NCI-H1436 treated with DMSO at 0.1 percent for 48 hours (cell line): ENCODE measurements at places on chromosomes 4 and X.

- no peak for DNase-seq
These were observed 234.1 kb downstream of the STIM2 start for GRCh38 chr4:27094783-27095182.

DNA sequence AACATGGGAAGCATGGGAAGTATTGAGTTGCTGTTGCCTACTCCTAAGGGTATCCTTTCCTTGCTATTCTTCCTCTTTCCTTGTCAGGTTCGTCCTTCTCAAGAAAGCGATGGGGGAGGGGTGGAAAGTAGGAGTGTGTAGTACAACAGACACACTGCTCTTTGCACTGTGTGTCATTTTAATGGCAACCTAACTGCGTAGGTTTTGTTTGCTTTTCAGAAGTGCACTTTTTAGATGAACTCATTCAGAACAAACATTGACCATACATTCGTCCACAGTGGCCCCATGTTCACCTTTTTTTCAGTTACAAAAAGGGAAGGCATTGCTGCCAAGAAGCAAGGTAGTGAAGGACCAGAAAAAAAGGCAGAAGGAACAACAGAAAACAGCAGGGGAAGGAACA, 10.2 kb upstream of the YIPF6 start:
- no peak for DNase-seq

DNA sequence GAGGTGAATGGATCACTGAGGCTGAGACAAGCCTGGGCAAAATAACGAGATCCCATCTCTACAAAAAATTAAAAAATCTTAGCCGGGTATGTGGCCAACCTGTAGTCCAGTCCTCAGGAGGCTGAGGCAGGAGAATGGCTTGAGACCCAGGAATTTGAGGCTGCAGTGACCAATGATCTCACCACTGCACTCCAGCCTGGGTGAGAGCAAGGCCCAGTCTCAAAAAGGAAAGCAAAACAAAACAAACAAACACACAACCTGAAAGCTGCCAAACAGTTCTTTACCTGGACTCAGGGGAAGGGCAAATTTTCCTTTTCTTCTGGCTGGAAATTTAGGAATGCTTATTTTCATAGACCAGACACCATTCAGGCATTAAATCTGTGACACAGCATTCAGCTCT, 163.1 kb upstream of the FAT1 start:
- DNase-seq: no peak

DNA sequence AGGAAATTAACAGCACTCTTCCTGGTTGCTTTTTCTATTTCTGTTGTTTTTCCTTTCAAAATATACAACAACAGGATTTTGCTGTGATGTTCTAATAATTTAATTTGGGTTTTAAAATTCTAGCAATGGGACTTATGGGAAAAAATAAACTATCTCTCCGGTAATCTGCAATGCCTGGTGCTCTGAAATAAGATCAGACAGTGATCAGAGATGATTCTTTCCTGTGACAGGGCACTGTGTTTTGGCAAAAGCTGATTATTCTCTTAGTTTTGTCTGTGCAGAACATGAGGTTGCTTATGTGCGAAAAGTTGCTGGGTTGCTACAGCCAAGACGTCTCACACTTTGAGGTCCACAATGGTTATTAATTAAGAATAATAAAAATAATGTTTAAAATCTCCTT, 291.7 kb downstream of the FBXO8 start:
- DNase-seq: no peak
